ENCODE measurements at places on chromosomes 7 and 10. TPM values are rescaled to one million over a fixed set of nuclear protein-coding genes. Genes with fewer than 3 reads are reported as not detected.

Gene STOX1
- 0.32 TPM for total RNA-seq

DNA sequence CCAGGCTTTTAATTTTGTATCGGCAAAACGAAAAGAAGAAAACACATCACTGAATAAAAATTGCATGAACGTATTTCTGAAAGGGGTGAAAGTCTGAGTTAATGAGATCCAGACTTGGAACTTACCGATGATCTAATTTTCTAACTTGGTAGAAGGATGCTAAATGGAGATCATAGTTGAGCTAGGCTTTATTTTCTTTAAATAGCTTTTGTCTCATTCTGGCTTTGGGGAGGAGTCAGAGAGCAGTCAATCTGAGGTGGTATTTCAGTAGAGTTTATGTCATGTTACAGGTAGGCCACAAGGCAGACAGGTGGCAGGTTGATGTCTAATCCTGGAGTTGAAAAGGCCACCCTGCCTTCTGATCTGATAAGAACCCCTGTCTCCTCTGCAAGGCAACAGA is 161.9 kb downstream of the KIAA1217 start:
- DNase-seq: no peak

GRCh38 chr7:16040346-16040745 is 353.9 kb upstream of the MEOX2 start:
- DNase-seq: no peak

DNA sequence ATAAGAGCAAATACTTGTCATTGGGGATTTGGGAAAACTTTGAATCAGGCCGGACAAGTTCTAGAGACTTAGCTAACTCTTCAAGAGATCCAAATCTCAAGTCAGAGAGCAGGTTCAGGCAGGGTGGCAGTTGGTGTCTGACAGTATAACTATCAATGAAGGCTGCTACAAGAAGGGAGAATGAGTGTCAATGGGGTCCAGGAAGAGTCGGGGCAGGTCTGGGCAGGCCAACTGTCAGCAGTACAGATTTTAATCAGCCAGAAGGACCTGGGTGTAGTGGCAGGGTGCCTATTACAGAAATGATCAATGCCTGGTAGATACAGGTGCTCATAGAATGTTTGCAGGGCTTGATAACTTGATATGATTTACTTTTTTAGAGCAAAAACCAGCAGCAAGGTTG is 751.1 kb downstream of the GRM8 start:
- DNase-seq: no peak

All from posterior vena cava (tissue), 2 donors.